ENCODE measurements at places on chromosomes 16 and 17. TPM values are rescaled to one million over a fixed set of nuclear protein-coding genes. Genes with fewer than 3 reads are reported as not detected.

MRC2 gene
- 39.5 TPM for total RNA-seq

FBXL16 gene
- total RNA-seq: 2.6 TPM

MOSMO gene
- total RNA-seq: 9.3 TPM

ATP2A3 gene
- 3.6 TPM for total RNA-seq

PRSS8 gene
- 0.24 TPM for total RNA-seq

PMFBP1 gene
- total RNA-seq: 0.19 TPM

VTN gene
- total RNA-seq: 18.8 TPM

ACSM3 gene
- total RNA-seq: 4.5 TPM

CLEC10A gene
- not detected for total RNA-seq

NF1 gene
- total RNA-seq: 21.5 TPM

MARVELD3 gene
- 0.22 TPM for total RNA-seq

PLA2G10 gene
- 0.30 TPM for total RNA-seq

FOXC2 gene
- total RNA-seq: 2.2 TPM

CEP295NL gene
- total RNA-seq: 0.39 TPM

ORC6 gene
- 44.1 TPM for total RNA-seq

P3H4 gene
- total RNA-seq: 39.0 TPM

KRT14 gene
- total RNA-seq: 0.30 TPM

HNF1B gene
- 30.4 TPM for total RNA-seq

COX4I1 gene
- total RNA-seq: 793 TPM

SLC9A5 gene
- total RNA-seq: 1.7 TPM

C17orf113 gene
- 0.57 TPM for total RNA-seq

HAS3 gene
- 38.6 TPM for total RNA-seq

KRT39 gene
- not detected for total RNA-seq

CCL2 gene
- total RNA-seq: 65.2 TPM

ARL2BP gene
- total RNA-seq: 65.8 TPM

FZD2 gene
- 41.2 TPM for total RNA-seq

NHERF2 gene
- 59.6 TPM for total RNA-seq

SLC38A7 gene
- total RNA-seq: 18.4 TPM

NHERF1 gene
- 47.9 TPM for total RNA-seq

WNT3 gene
- 5.6 TPM for total RNA-seq

ADORA2B gene
- 13.9 TPM for total RNA-seq

ABCC12 gene
- 0.06 TPM for total RNA-seq

OR1D2 gene
- not detected for total RNA-seq

CCDC200 gene
- not detected for total RNA-seq

IGSF6 gene
- total RNA-seq: not detected

CDRT15 gene
- total RNA-seq: not detected

LRRC46 gene
- 3.6 TPM for total RNA-seq

MMP2 gene
- 13.0 TPM for total RNA-seq
